ENCODE measurements at places on chromosomes 4 and X.

DNA sequence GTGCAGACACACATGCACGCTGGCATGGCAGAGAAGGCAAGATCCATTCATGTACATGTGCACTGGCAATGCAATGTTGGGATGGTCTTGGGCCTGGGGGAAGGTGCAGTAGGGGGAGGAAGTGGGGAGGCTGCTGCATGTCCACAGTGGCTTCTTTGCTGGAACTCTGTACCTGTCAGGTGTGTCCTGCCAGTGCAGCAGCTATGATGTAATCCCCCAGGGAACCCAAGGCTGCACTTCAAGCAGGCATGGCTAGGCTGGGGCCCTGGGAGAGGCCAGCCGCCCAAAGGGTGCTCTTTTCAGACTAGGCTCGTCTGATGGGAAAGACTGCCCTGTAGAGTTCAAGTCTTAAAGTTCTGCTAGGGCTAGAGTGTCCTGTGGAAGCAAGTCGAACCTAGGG lies 1304.0 kb downstream of the FAM133A start:
- DNase-seq, result no peak

DNA sequence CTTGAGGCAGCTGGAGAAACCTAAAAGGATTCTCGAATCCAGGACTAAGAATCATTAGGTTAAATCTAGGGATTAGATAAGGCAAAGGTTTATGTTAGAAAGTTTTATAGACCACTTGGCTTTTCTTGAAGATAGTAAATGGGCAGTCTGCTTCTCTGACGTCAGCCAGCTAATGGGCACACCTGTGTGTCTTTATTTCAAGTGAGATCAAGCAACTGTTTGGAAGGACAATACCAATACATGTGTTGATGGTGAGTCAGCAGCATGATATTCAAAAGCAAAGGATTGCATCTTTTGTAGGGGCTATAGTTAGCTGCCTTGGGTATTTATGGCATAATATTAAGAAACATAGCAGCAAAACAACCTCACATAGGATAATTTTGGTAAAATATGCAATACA lies 46.5 kb upstream of the GRPR start:
- DNase-seq, result no peak

DNA sequence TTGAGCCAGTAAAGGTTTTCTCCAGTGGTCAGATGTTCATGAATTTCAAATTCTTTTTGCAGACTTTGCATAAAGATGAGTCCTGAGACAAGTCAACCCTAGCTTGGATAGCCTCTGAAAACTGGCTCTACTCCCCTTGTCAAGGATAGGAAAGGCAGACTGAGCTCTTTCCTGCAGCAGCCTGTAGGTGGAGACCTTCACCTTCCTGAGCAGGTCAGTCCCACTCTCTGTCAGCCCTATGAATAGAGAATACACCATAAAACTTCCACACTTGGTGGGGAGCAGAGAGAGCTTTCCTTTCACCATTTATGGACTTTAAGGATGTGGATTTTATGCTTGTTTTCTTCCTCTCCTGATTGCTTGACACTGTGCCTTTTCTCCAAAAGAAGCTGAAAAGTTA lies 41.9 kb downstream of the PCDH19 start:
- DNase-seq, result no peak

- peak; percentile 79 for DNase-seq
These were observed 23.5 kb downstream of the TIGD2 start for GRCh38 chr4:89134775-89135319.

DNA sequence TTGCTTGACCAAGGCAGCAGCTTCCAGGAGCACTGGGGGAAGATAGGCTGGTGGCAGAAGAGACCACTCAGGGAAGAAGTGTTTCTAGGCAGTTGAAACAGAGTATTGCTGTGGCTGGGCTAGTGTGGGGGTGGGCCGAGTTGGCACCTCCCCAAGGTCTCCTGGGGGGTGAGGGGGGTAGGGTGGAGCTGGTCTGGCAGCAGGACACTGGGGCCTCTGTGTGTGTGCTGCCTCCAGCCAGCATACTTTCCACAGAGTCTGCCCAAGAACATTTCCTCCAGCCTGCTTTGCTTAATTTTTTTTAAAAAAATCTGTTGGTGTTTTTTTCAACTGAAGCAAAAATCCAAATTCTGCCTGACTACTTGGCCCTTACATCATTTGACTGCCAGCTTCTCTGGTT lies 4.0 kb downstream of the ITIH6 start:
- DNase-seq, result no peak

DNA sequence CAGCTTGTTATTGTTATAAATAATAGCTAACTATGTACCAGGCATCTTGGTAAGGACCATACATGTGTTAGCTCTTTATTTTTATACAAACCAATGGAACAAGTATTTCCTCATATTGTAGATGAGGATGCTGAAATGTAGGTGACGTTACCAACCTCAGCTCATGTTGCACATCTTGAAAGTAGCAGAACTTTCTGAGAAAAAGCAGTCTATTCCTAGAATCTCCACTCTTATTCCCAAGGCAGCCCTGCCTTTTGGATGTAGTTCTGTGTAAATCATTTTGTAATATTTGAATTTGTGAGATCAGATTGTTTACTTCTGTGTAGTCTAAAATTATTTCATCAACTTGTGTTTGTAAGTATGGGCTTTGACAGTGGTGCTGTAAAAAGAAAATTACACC lies 5.3 kb downstream of the FHDC1 start:
- no peak for DNase-seq

DNA sequence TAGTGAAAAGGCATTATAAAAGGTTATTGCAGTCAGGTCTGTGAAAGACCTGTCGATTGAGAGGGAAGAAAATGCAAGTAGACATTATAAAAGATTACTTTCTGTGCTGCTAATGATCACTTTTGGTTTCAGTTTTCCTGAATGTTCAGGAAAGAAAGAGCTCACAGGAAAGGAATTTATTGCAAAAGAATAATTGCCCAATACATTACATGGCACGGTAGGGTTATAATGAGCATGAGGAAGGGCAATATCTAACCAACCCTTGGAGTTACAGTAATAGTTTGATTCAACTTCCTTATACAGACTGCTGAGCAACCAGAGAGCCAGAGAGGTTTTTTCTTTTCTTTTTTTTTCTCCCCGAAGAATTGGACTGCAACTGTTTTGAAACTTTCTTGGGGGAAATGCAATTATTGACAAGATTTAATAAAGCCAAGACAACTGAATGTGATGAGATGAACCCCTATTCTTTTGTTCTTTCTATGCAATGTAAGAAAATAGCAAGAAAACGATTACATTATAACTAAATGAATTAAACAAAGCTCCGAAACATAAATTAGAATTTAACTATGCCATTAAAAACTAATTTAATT lies 247.0 kb downstream of the C4orf33 start:
- DNase-seq, result peak; percentile 83

- DNase-seq, result no peak
These were observed 124.1 kb upstream of the IGFBP7 start for GRCh38 chr4:57234252-57234775.

- DNase-seq, result no peak
These were observed 52.4 kb downstream of the ITIH6 start for GRCh38 chrX:54745676-54746075.

GRCh38 chr4:6044276-6044675 lies 26.0 kb upstream of the C4orf50 start:
- DNase-seq, result no peak

DNA sequence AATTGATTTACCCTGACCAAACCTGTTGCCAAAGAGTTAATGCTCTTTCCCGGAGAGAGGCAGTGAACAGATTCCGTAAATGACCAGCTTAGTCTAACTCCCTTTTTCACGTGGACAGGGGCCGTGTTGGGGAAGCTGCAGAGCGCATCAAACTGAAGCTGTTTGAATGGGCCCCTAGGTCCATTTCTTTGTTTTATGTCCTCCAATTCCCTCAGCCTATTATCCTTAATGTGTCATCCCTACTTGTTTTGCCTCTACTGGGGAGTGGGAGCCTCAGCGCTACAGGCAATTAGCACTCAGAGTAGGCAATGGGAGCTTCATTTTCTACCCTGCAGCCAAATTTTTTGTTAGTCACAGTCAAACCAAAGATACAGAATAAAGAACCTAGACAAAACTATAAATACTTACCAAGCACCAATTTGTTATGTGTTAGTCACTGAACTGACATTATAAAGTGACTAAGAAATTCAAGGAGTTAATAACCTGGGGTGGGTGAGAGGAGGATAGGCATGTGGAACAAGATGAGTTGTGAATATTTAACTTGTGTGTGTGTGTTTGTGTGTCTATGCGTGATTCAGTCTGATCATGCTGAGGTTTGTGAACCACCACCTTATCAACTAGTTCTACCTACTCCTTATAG lies 417.4 kb downstream of the PACRGL start:
- DNase-seq, result peak; percentile 9

DNA sequence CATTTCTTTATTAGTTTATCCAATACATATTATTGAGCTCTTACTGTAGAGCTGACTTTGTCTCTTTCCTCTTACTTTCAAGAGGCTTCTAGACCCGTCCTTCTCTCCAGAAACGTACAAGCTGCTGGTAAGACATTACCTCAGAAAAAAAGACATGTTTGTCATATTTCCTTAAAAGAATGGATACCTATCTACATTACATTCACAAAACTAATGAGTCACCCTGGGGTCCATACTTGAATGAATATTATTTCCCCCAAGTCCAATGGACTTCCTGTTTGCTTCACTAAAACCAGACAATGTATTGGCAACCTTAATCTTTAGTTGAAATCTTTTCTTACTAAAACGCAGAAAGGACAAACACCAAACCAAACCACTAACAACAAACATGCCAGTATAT lies 176.5 kb upstream of the CLNK start:
- DNase-seq, result no peak

- DNase-seq, result no peak
These were observed 16.8 kb downstream of the RS1 start for GRCh38 chrX:18654875-18655836.

- peak; percentile 64 for DNase-seq
These were observed 3.5 kb upstream of the CDKL2 start for GRCh38 chr4:75633846-75634245.

GRCh38 chrX:95058815-95059214 lies 1384.8 kb downstream of the FAM133A start:
- peak; percentile 78 for DNase-seq

DNA sequence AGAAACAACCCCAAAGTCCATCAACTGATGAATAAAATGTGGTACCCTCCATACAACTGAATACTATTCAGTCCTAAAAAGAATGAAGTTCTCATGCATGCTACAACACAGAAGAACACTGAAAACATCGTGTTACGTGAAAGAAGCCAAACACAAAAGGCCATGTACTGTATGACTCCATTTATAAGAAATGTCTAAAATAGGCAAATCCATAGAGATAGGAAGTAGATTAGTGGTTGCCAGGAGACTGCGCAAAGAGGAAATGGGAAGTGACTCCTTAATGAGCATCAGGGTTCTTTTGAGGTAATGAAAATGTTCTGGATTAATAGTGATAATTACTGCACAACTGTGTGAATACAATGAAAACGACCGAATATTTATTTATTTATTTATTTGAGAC lies 23.4 kb downstream of the FBXW7 start:
- DNase-seq, result no peak

- peak; percentile 9 for DNase-seq
These were observed 3.4 kb downstream of the CD38 start for GRCh38 chr4:15781427-15782095.

GRCh38 chrX:19326567-19326966 lies 17.2 kb upstream of the PDHA1 start:
- DNase-seq, result no peak

DNA sequence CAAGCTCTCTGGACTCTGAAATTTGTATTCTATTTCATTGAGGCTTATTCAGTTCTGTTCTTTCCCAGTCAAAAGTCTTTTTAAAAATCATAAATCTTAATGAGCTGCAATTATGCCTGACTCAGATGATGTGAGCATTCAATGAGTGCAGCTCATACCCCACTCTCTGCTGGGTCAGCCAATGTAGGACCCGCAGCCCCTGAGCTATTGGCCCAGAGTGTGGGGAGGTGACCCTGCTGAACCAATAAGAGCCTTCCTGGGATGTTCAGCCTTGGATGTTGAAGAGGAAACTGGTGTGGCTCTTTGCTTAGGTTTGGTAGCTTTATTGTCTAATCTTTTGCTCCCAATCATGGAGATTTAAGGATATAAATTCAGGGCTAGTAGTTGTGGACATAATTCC lies 12.1 kb upstream of the TCEAL4 start:
- DNase-seq, result no peak

DNA sequence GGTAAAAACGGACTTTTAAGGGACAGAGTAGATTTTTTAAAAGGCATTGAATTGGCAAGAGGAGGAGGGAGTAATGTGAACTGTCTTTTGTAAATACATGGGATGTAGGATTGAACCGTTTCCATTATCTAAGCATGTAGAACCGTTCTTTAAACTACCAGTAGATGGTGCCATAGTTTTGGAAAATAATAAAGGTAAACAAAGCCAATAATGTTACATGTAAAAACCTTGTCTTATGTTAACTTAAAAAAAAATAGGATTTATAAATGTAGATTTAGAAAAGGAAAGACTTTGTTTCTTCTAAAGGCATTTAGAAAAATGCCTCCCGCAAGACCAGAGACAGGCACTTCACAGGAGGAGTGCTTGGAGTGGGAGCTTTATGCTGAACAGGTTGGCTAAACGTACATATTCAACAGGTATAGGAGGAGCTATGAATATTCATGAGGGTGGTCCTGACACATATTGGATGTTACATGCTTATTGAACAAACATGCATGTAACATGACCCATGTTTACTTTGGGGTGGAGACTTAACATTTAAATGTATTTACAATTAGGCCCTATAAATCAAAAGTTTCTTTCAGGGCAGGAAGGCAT lies 45.5 kb upstream of the FAM241A start:
- peak; percentile 55 for DNase-seq

DNA sequence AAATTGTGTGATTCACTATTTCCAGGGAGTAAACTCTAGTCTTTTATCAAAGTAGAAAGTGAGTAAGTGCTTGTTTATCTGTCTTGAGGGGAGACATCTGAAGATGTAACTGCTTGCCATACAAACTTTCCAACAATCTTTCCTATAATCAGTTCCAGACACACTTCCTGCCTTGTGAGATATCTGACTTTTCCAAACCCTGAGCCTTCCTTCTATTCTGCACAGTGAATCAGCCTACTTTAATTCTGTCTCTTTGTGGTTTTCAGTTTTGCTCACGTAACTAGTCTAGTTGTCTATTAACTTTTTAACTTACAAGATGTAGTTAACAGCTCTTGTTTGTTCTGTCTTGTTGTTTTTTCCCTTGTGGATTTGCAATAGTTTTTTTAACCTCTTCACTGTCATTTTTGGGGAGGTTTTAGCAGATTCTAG lies 947.8 kb downstream of the C4orf33 start:
- peak; percentile 58 for DNase-seq

DNA sequence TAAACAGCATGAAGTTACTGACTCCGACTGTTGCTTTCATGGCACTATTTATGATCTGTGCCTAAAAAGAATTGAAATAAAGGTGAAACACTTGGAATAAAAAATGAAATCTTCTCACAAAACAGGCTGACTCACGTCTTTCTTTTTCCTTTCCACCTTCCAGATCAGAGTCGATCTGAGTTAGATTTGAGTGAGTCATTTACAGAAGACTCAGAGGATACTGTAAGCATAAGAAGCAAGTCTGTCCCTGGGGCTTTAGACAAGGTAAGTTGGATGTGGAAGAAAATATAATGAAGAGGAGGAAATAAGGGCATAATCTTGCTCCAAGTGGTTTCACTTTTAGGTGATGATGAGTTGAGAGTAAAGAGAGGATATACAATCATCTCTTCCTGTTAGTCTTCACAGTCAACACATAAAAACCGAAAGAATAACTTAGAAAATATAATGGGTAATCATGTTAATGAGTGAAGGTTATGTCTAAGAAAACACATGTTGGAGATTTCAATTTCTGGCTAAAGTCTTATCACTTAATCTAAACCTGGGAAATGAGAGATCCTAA lies 89.7 kb downstream of the SYTL5 start:
- no peak for DNase-seq
